ENCODE measurements at places on chromosomes 7 and 10.
A peak's percentile ranks its signal among the peaks of the same experiment; 100 is the strongest.

- no peak for DNase-seq
These were observed 566.7 kb upstream of the FOXK1 start for GRCh38 chr7:4115442-4115841.

DNA sequence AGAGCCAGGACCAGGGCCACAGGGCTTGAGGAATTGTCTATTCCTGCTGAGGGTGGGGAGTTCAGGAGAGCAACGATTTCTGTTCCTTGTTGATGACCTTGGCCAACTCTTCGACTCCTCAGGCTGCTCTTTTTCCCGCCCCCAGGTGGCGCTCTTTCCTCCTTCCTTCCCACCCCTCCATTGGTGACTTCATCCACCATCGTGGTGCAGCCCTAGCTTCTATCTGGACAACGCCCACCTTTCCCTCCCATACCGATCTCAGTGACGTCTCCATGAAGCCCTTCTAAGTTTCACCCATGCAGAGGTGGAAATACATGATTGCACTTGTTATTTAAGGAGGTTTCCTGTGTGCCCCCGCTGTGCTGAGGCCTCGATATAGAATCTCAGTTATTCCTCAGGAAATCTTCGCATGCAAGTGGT is 22.1 kb upstream of the CARD11 start:
- peak; percentile 27 for DNase-seq

DNA sequence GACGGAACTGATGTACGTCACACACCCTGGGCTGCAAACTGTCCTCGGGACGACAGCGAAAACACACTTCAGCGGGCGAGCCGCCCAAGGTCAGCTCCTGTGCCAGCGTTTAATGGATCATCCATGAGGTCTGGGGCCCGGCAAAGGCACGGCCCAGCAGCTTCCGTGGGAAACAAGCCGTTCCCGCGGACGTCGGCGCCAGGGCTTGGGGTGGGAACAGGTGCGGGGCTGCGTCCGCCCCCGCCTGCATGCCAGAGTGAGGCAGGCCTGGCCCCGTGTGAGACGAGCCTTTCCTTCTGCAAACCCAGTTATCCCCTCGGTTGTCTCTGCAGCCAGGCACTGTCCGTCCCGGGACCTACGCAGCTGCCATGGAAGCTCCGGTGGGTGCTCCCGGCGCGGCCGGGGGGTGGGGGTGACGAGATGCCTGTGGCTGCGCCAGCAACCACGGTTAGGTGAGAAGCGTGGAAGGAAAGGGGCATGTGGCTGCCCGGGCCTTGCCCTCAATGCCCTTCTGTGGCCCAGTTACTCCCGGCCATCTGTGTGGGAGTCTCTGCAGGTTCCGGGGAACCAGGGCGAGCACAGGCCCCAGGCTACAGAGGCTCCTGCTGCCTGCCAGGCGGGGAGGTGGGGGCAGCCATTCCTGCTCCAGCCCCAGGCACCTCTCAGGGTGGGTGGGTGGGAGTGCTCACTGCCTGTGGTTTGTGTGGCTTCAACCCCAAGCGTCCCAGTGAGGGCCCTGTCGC is 42.2 kb upstream of the PDGFA start:
- DNase-seq = no peak

- no peak for DNase-seq
These were observed 61.8 kb upstream of the DKK1 start for GRCh38 chr10:52252307-52252706.

GRCh38 chr10:79938728-79939406 is 10.0 kb downstream of the SFTPD start:
- no peak for DNase-seq

GRCh38 chr10:23190872-23191763 is 994 bp upstream of the PTF1A start:
- no peak for DNase-seq

DNA sequence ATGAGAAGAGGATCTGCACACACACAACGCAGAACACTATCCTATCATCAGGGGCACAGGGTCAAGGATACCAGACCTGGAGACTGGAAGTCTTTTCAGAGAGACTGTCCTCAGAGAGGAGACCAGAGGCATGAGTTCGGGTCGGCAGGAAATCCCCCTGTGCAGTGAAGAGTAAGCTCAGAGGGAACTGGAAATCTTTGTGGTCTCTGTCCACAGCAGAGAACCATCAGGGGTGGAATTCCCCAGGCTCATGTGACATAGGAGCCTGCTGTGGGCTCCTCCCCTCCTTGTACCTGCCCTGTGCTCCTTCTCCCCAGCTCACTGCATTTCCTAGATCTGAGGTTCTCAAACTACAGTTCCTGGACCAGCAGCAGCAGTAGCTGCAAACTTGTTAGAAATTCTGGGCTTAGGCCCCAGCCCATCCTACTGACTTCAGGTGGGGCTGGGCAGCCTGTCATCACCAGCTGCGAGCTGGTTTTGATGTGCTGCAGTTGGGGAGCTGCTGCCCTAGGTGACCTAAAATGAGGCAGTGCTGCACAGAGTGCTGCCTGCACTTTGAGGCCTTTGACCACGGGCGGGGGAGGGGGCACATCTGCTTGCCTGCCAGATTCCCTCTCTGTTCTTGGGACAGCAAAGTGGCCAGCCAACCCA is 2.4 kb downstream of the ZMIZ2 start:
- DNase-seq = no peak

DNA sequence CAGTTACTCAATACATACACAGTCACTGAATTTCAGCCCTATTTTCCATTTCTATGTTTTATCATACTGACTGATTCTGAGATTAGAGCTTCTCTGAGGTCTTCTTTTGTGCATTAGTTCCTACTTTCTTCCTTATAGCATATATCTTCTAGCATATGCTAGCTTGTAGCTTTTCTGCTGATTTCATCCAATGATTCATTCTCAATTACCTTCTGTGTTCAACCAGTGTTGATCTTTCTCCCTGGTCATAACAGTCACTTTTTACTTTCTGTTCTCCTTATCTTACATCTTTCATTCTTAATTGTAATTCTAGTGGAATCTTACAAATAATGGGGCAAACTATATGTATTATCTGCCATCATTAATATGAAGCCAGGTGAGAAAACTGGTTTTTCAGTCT is 159.5 kb upstream of the HGF start:
- DNase-seq = no peak

DNA sequence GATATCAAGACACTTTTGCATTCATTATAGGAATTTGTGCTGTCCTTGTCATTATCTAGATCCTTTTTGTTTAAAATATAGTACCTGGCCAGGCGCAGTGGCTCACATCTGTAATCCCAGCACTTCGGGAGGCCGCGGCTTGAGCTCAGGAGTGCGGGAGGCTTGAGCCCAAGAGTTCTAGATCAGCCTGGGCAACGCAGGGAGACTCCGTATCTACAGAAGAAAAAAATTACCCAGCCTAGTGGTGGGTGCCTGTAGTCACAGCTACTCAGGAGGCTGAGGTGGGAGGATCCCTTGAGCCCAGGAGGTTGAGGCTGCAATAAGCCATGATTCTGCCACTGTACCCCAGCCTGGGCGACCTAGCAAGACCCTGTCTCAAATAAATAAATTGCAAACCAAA is 621 bp upstream of the MORN4 start:
- no peak for DNase-seq

GRCh38 chr10:80068270-80068669 is 10.2 kb upstream of the TMEM254 start:
- DNase-seq = no peak

DNA sequence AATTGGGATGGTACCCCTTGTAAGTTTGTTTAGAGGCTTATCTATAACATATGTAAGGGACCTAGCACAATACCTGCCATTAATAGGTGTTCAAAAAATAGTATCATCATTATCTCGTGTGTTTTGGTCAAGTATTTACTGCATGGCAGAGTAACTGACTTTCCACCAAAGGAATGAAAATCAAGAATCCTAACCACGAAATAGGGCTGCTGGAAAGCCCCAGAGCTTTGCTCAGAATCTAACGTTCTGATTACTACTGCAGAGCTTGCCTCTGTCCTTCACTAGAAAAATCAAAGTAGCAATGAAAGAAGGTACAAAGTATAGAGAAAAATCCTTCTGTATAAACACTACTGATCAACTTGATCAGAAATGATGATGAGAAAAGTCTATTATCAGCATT is 34.9 kb downstream of the DCLRE1C start:
- DNase-seq = no peak

DNA sequence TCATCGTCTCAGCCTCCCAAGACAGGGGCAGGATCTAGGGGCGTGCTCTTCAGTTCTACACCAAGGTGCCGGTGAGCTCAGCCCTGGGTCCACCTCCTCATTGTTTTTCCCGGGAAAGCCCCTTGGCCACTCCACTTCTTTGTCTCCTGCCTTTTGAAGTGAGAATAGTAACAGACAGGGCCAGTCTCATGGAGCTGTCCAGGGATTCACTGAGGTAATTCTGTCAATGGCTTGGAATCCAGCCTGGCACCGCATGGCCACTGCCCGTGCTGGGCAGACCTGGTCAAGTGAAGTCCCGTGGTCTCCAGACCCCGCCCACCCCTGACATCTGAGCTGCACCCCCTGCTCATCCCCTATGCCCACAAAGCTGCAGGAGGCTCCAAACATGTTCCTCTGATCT is 138.9 kb downstream of the TNS3 start:
- DNase-seq = no peak

- DNase-seq = no peak
These were observed 968 bp upstream of the INMT start for GRCh38 chr7:30750683-30751650.

- DNase-seq = no peak
These were observed 147.5 kb upstream of the ASAH2 start for GRCh38 chr10:50398823-50399222.

DNA sequence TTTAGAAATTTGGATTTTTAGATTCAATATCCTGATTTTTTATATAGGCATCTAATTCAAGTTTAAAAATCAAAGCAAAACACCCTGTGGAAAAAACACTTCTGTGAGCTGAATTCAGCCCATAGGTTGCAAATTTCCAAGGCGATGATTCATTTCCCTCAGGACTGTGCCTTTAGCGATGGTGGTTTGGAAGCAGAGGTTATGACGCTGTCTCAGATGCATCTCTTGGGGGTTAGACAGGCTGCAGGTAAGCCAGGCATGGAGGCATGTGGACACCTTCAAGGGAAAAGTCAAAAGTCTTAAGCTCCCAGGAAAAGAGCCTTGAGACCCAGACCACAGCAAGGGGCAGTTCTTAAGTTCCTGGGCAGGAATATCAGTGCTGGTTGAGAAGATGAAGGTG is 9.5 kb upstream of the FRA10AC1 start:
- no peak for DNase-seq

DNA sequence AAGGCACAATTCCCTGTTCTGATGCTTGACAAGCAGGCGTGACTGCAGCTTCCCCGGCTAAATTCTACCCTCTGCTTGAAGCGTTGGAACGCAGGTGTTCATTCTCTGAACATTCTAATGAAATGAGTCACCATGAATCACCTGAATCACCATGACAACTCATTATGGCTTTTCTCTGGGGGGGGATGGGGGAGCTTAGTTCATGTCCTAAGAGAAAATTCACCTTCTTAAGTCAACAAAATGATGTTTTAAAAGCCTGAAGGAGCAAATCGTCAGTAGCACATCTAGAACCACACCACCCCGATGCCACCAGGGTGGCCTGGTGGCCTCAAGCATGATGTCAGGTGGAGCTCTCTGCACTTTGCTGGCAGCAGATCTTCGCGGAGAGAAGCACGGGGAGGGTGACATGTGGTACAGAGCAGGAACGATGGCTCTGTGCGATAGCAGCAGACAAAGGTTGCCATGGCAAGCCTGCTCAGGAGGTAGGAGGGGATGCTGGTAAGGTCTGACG is 33.7 kb downstream of the DDC start:
- no peak for DNase-seq

GRCh38 chr10:78028438-78029268 is 662 bp downstream of the POLR3A start:
- no peak for DNase-seq

GRCh38 chr10:4647109-4647785 is 178.8 kb upstream of the AKR1E2 start:
- DNase-seq = no peak

GRCh38 chr10:97081621-97082235 is 104.0 kb downstream of the SLIT1 start:
- peak; percentile 8 for DNase-seq

DNA sequence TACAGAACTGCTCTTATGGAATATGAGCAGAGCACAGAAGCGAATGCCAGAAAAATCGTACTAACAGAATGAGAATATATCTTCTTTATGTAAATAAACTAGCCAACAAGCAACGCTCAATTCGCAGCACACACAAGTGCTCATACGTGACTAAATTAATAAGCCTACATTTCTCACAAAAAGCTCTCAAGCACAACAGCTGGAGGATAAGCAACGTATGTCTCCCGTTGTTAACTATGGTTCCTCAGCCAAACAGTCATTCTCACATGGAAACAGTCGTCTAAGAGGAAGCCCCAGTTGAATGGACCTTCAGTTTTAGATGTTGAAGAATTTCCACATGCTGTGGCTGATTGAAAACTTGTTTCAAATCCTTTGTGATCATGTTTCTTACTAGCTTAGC is 110.4 kb downstream of the PKD1L1 start:
- DNase-seq = no peak

GRCh38 chr7:155429651-155430050 is 28.3 kb upstream of the EN2 start:
- no peak for DNase-seq

DNA sequence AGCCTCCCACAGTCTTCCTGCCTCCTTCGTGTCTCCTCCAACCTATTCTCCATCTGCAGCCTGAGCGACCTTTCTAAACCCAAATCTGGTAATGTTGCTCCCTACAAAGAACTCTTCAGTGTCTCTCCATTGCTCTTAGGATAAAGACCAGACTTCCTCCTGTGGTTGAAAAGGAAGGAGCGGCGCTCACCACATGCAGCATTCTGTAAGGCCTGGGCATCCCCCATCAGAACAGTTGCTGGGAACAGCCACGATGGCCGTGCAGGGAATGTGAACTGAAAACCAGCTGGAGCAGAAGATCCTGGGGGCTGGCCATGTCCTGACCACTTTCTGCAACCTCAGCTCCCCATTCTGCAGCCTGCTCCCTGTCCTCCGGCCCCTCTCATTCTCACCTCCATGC is 237.8 kb upstream of the ZMIZ1 start:
- no peak for DNase-seq

DNA sequence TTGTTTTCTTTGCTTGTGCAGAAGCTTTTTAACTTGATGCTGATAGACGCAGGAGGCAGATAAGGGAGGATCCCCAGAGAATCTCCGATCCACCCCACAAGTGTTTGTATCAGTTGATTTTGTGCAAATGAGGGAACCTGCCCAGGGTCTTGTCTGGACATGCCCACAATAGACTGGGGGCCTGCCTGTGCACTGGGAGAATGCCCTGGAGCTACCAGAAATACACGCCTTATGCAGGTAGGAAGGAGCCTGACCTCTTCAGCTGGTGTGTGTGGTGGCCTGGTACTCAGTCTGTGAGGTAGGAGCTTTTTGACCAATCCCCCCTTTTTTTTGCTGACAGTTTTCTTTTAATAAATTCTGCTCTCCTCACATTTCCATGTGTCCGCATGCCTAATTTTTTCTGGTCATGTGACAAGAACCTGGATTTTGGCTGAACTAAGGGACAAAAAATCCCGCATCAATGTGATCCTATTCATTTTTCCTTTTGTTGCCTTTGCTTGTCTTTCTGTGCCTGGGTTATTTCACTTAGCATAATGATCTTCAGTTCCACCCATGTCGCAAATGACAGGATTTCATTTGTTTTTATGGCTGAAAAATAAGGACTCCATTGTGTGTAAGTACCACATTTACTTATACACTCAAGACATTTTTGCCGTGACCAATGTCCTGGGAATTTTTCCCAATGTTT is 430.6 kb upstream of the NRG3 start:
- DNase-seq = no peak

Data from activated CD4-positive, CD25-positive, alpha-beta regulatory T cell (primary cell).